ENCODE measurements at places on chromosomes 5 and 9. TPM values are rescaled to one million over a fixed set of nuclear protein-coding genes. Genes with fewer than 3 reads are reported as not detected.

- H3K27ac ChIP-seq = no peak overlapping the region
- no peaks in the 10 kb centered on the region for H3K36me3 ChIP-seq
- DNase-seq = no peak
- no peaks in the 10 kb centered on the region for H3K27me3 ChIP-seq
- peaks cover 5% of the 10 kb centered on the region for H3K4me1 ChIP-seq
Measured at GRCh38 chr5:10507575-10508096, 56.2 kb upstream of the ANKRD33B start.

- H3K4me1 ChIP-seq = peaks cover 17% of the 10 kb centered on the region
- no peak overlapping the region for H3K27ac ChIP-seq
- no peaks in the 10 kb centered on the region for H3K36me3 ChIP-seq
Measured at GRCh38 chr9:78188594-78188993, 47.3 kb upstream of the CEP78 start.

DNA sequence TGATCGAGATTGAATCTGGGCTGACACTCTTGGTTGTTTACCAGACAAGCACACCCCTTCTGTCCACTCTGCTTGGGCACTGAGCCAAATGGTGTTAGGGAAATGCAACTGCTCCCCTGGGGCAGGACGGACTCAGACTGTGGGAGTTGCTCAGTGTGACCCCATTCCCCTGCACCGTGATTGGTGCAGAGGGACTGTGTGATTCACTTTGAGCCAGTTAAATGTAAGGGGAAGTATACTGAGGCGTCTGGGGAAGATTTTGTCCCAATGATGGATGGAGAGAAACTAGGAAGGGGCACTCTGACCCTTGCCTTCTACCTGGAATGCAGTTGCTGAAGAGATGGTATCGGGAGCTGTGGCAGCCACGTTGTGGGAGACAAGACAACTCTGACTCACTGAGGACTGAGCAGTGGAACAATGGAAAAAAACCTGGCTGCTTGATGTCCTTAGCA, 196.0 kb upstream of the ANKRD55 start:
- H3K36me3 ChIP-seq = no peaks in the 10 kb centered on the region
- peaks cover 4% of the 10 kb centered on the region for H3K4me1 ChIP-seq
- H3K27me3 ChIP-seq = no peaks in the 10 kb centered on the region
- H3K27ac ChIP-seq = no peak overlapping the region
- no peak overlapping the region for H3K4me3 ChIP-seq

- peaks cover 7% of the 10 kb centered on the region for H3K4me1 ChIP-seq
- H3K36me3 ChIP-seq = no peaks in the 10 kb centered on the region
- no peaks in the 10 kb centered on the region for H3K27me3 ChIP-seq
- H3K4me3 ChIP-seq = no peak overlapping the region
- DNase-seq = no peak
Measured at GRCh38 chr5:40981420-40981819, 72.1 kb downstream of the C7 start.

DNA sequence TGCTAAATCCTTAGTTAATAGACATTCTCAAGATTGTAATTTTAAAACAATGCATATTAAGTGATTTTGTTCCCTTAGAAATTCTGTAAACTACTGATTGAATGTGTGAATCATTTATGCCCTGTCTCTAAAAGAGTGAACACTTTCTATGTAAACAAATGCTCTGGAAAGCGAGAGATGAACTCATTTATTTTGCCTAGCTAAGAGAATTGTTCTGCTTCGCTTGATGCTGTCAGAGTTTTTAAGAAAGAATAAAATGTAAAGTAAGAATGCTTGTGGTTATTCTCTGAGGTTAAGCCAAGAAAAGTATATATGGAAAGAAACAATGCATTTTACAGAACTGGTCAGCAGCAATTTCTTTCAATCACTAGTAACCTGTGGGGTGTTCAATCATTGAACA, 347.4 kb upstream of the NUDT12 start:
- H3K27ac ChIP-seq = no peak overlapping the region
- no peak for DNase-seq
- no peaks in the 10 kb centered on the region for H3K36me3 ChIP-seq
- no peaks in the 10 kb centered on the region for H3K27me3 ChIP-seq
- no peak overlapping the region for H3K4me3 ChIP-seq

- H3K4me3 ChIP-seq = no peak overlapping the region
- no peak for DNase-seq
- no peaks in the 10 kb centered on the region for H3K36me3 ChIP-seq
Measured at GRCh38 chr5:39189292-39189955, 29.9 kb downstream of the FYB1 start.

DNA sequence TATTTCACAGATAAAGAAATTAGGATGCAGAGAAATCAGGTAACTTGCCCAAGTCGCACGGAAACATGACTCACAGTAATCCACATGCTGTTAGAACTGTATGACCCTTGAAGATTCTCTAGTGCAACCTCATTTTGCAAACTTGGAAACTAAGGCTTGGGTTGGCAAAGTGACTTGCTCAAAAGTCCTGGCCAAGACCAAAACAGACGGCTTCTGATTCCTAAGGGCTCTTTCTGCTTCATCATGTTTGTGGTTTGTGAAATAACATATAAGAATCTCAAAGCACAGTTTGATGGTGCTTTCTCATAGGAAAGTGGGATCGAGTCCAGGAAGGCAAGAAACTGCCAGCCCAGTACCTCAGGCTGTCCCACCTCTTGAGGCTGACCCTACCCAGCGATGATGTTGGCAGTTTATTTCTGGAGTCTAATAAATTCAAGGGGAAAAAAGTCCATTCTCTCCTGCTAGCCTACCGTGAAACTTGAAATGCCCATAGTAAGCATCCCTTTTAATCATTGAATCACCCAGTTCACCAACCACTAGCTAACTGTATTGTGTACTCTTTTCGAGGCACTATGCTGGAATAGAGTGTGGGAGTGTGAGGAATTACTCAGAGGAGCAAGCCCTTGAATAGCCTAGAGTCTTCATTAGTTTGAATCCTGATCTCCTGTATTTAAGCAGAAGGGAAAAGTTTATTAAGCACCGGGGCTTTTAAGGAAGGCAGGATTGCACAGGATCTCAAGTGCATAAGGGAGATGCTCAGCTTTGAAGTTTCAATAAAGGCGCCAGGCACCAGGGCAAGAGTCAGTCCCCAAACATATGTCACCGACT, 14.1 kb downstream of the CAPSL start:
- H3K27ac ChIP-seq = no peak overlapping the region
- no peaks in the 10 kb centered on the region for H3K36me3 ChIP-seq
- peaks cover 86% of the 10 kb centered on the region for H3K27me3 ChIP-seq
- peaks cover 10% of the 10 kb centered on the region for H3K4me1 ChIP-seq
- no peak overlapping the region for H3K4me3 ChIP-seq

- no peaks in the 10 kb centered on the region for H3K36me3 ChIP-seq
- peaks cover 5% of the 10 kb centered on the region for H3K4me1 ChIP-seq
- no peak overlapping the region for H3K4me3 ChIP-seq
- H3K27ac ChIP-seq = no peak overlapping the region
Measured at GRCh38 chr5:109312695-109313094, 97.1 kb downstream of the PJA2 start.

GRCh38 chr9:136003411-136004218, 42.4 kb upstream of the UBAC1 start:
- DNase-seq = no peak
- H3K4me3 ChIP-seq = no peak overlapping the region
- H3K36me3 ChIP-seq = no peaks in the 10 kb centered on the region
- no peaks in the 10 kb centered on the region for H3K27me3 ChIP-seq

Gene ARID3C
- total RNA-seq = 0.23 TPM

Gene N4BP3
- total RNA-seq = 41.6 TPM

Gene EQTN
- 1.4 TPM for total RNA-seq

Gene TTC33
- 9.2 TPM for total RNA-seq
